Natural killer cell treated with Interleukin-12 subunit alpha and Interleukin-12 subunit beta and Interleukin-15 and Interleukin-18, amount 100 ng/mL, for 72 hours (primary cell): ENCODE measurements at places on chromosomes 4 and X. TPM values are rescaled to one million over a fixed set of nuclear protein-coding genes. Genes with fewer than 3 reads are reported as not detected.

DNA sequence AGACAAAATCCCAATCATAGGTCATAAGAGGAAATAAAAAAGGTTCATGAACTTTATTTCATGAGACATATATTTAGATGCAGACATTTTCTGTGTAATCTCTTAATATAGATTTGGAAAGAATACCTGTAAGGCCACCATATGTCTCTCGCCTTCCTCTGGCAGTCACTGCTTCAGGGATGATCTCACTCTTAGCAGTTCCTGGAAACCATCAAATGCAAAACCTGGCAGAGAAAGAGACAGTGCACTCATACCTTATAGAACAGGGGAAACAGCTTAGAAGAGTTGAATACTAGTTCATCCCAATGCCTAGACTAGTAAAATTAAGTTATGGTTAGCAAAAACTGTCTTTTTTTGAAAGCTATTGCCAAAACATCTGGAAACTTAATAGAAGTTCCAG, 243.3 kb downstream of the GASK1B start:
- no peak for DNase-seq
- no peak overlapping the region for H3K27ac ChIP-seq
- no peak overlapping the region for H3K4me3 ChIP-seq
- H3K4me1 ChIP-seq = no peaks in the 10 kb centered on the region
- H3K36me3 ChIP-seq = peaks cover 4% of the 10 kb centered on the region

DNA sequence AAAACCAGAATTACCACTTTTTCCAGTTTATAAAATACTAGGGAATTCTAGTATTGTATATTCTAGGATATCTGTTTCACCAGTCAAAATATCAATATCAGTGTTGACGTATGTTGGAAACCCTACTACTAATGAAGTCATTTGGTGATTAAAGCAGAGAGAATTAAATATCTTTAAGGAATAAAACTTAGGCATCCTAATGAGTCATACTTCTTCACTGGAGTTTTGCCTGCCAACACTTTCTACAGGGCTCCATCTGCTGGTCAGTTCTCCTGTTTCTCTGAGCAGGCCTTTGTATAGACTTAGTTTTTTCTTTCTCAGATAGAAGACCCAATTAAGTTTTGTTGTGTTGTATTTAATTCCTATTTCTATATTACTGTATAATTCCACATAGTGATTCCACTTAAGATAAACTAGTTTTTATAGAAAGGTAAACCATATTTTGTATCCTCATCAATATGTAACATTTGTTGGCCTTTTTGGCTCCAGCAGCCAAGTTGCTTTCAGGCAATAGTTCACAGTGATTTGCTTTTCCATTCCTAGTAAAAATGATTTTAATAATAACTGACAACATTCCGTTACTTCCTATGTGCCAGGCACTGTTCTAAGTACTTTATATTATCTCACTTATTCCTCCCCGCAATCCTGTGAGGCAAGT, 3.5 kb downstream of the AP1AR start:
- no peak overlapping the region for H3K27ac ChIP-seq
- no peak overlapping the region for H3K4me3 ChIP-seq
- DNase-seq = no peak
- no peaks in the 10 kb centered on the region for H3K27me3 ChIP-seq
- H3K36me3 ChIP-seq = peaks cover under 1% of the 10 kb centered on the region

The UTP14A gene
- 54.8 TPM for total RNA-seq

The MBTPS2 gene
- 16.5 TPM for total RNA-seq

GRCh38 chr4:108170631-108171338, 2.1 kb upstream of the LEF1 start:
- peak overlapping the region; percentile 96 for H3K4me3 ChIP-seq
- DNase-seq = no peak
- H3K27me3 ChIP-seq = peaks cover 47% of the 10 kb centered on the region
- H3K4me1 ChIP-seq = peaks cover 40% of the 10 kb centered on the region

The L1CAM gene
- total RNA-seq = 0.74 TPM

DNA sequence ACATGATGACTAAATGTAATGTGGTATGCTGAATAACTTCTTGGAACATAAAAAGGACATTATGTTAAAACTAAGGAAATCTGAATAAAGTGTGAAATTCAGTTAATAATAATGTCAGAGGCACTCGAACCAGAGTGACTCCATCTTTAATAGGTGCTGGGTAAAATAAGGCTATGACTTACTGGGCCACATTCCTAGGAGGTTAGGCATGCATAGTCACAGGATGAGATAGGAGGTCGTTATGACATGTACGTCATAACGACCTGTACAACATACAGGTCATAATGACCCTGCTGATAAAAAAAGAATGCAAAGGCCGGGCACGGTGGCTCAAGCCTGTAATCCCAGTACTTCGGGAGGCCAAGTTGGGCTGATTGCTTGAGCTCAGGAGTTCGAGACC, 28.9 kb upstream of the OPHN1 start:
- H3K4me3 ChIP-seq = no peak overlapping the region
- H3K27ac ChIP-seq = no peak overlapping the region
- no peaks in the 10 kb centered on the region for H3K36me3 ChIP-seq
- DNase-seq = no peak
- no peaks in the 10 kb centered on the region for H3K27me3 ChIP-seq
- no peaks in the 10 kb centered on the region for H3K4me1 ChIP-seq

The MUC7 gene
- total RNA-seq = not detected
